CD4-positive, alpha-beta memory T cell (primary cell): ENCODE measurements at places on chromosomes 3 and 15.

GRCh38 chr15:66646308-66646707 is 55.7 kb upstream of the SMAD6 start:
- DNase-seq = no peak

DNA sequence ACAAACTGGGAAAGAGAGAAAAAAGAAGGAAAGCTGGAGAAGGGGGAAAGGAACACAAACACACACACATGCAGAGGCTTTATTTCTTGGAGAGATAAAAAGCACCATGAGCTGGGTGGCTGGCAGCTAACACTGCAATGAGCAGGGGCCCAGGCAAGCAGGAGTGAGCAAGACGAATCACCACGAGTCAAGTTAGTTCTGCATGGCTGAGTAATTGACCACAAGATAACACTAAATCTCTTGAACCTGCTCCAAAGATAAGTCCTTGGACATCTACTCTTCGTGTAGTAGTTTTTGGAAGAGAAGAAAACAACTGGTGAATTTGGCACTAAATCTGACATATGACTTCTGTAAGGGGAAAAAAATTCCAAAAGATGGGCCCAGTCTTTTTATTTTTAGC is 100.9 kb downstream of the MYO5A start:
- no peak for DNase-seq

- DNase-seq = no peak
These were observed 113.4 kb upstream of the LRRFIP2 start for GRCh38 chr3:37287776-37288175.

GRCh38 chr3:97105989-97106651 is 291.7 kb downstream of the EPHA6 start:
- no peak for DNase-seq

GRCh38 chr3:61134532-61134931 is 116.7 kb downstream of the FHIT start:
- DNase-seq = no peak

GRCh38 chr3:2137651-2138050 is 39.0 kb downstream of the CNTN4 start:
- DNase-seq = no peak

- no peak for DNase-seq
These were observed 61.9 kb upstream of the FNDC3B start for GRCh38 chr3:171977441-171977840.

GRCh38 chr3:85838921-85839320 is 880.1 kb downstream of the CADM2 start:
- no peak for DNase-seq

DNA sequence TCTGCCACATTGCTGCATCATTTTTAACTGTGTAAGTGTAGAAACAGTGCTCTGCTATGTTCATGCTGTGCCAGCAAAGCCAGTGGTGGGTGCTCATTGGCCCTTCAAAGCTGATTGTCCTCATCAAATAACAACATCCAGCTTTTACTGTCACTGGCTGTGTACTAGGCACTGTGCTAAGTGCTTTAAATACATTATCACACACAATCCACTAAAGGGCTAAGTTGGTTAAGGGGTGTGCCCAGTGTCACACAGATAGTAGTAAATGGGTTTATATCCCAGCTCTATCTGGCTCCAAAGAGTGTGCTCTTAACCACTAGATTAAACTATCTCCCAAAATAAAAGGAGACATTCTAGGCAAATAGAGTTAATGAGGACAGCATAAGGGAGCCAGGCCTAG is 7.7 kb downstream of the TUBGCP4 start:
- no peak for DNase-seq

GRCh38 chr3:190701096-190701532 is 161.4 kb downstream of the GMNC start:
- no peak for DNase-seq

DNA sequence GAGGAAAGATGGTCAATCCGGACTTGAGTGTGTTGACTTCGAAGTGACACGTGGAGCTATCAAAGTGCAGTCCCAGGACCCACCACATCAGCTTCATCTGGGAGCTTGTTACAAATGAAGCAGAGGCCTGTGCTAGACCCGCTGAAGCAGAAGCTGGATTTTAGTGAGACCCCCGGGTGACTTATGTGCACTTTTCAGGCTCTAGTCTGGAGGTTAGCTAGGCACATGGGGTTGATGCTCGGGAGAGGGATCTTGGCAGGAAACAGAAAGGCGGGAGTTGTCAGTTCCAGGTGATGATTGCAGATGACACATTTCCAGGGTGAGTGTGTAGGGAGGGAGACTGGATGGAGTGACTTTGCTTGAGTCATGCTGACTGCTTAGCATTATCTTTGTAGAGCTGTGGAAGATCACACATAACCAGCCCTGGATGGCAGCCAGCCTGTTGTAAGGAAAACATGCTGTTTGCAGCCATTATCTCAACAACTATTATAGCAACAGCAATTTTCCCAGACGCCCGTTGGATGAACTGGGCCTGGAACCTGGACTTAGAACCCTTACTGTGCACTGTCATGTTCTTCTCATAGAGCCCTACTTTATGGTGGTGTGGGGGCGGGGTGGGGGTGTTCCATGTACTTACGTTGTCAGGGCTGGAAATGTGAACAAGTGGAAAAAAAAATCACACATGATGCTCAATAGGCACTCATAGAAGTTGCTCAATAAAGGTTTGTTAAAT is 122.4 kb downstream of the THSD4 start:
- DNase-seq = no peak

- DNase-seq = no peak
These were observed 16.0 kb upstream of the PSMD6 start for GRCh38 chr3:64039332-64039731.

DNA sequence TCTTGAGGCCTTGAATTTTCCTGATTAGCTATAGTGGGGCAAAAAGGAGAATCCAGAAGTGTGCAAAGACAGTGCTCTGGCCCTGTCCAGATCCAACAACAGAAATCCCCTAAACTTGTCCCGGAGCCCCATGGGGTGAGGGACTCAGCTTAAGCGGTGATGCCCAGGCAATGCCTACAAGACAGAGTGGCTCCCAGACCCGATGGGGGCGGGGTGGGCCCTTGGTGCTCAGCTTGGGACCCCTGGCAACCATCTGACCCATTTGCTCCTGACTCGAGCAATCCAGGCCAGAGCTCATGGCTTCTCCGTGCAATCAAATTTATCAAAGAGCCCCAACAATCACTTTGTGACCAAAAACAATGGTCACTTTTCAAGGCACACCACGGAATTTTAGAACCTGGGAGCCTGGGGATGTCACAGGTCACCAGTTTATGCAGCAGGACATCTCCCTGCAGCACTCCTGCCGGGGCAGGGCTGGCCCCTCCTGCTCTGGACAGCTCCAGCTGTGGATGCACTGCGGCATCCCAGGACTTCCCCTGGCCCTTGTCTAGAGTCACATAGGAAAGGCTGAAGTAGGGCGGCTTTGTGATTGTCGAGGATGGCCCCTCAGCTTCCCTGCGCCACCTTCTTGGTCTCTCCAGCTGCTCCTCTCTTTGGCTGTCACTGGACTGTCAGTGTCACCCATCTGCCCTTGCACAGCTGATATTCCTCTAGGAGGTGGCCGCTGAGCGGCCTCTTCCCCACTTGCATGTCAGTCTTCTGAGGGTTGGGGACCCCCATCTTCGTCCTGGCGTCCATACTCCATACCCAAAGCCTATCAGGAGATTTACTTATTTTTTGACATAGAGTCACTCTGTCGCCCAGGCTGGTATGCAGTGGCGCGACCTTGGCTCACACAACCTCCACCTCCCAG is 28.4 kb downstream of the RGMA start:
- DNase-seq = no peak

GRCh38 chr3:8589880-8590556 is 54.6 kb downstream of the SSUH2 start:
- no peak for DNase-seq

- DNase-seq = no peak
These were observed 2.0 kb upstream of the PFKFB4 start for GRCh38 chr3:48558493-48559134.

GRCh38 chr3:187227658-187228258 is 30.5 kb downstream of the RTP1 start:
- no peak for DNase-seq

- DNase-seq = no peak
These were observed 86.1 kb downstream of the XXYLT1 start for GRCh38 chr3:195184716-195185421.

GRCh38 chr15:96187341-96188305 is 142.9 kb upstream of the NR2F2 start:
- DNase-seq = no peak

- DNase-seq = no peak
These were observed 36.2 kb downstream of the PPCDC start for GRCh38 chr15:75059607-75060006.

DNA sequence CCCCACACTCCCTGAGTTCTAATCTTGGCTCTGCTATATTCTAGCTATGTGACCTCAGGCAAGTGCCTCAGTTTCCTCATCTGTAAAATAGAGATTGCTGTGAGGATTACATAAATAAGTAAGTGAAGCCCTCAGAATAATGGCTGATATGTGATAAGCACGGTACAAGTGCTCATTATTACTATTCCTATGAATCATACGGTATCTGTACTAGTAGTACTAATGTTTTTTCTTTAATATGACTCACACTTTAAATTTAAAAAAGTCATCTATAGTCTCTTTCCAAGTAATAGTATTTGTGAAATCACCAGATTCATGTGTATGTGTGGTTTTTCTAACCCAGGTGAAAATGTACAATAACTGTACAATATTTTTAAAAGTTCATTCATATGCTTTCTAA is 58.7 kb downstream of the CLDN11 start:
- DNase-seq = no peak

DNA sequence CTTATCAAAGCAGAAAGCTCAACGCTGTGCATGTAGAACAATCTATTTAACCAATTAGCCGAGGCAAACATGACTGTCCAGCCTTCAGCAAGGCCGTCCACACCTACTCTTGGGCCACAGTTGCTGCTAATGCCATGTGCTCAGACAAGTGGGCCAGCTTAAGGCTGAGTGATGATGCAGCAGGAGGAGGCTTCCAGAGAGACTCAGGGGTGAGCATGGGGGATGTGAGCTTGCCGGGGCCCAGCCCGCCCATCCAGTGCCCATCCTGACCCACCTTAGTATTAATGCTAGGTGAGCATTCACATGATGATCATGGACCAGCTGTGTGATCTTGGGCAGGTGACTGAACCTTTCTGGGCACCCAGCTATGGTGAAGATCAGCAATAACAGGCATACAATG is 150.1 kb downstream of the TPRA1 start:
- no peak for DNase-seq

DNA sequence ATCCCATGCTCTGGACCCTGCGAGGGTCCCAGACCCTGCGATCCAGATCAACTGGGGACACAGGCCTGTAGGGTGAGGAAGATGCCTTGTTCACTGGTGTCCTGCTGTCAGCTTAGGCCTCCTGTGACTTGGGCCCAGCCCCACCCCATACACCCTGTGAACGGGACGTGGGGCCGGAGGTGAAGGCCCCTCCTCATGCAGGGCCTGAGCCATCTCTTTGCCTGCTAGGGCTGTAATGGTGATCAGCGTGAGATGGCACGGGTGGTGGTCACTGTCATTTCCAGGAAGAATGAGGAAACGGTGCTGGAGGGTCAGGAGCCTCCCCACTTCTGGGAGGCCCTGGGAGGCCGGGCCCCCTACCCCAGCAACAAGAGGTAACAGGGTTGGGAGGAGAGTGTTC is 12.4 kb downstream of the VILL start:
- DNase-seq = no peak

- no peak for DNase-seq
These were observed 14.7 kb upstream of the AMOTL2 start for GRCh38 chr3:134388788-134389485.

- DNase-seq = no peak
These were observed 888.2 kb downstream of the CADM2 start for GRCh38 chr3:85846940-85847339.
